ENCODE measurements at places on chromosomes 6 and 20.

DNA sequence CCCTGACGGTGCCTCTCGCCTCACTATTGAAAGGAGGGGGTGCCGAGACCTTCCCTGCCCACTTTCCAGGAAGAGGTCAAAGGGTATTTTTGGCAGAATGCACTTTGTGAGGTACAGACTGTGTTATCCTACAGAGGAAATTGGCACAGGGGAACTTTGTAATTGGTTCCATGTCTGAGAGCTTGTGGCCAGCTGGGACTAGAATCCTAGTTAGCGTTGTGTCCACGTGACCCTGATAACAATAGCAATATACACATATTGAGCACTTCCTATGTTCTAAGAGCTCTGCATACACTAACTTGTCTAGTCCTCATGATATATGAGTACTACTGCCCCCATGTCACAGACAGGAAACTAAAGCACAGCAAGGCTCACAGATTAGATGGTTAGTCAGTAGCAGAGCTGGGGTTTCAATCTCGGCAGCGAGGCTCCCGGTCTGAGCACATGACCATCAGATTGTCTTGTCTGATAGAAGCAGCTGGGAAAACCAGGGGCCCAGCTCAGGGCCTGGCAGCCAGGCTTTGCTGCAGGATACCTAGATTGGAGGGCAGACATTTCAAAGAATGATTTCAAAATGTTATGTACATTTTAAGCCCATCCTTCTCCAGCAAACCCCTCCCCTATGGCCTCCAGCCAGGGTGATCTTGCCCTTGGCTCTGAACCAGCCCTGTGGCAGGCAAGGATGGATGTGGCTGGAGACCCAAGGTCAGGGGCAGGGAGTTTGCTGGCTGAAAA, 1.4 kb downstream of the MAPK13 start:
- peak; percentile 85 for DNase-seq

GRCh38 chr6:4021854-4022695, 56.9 kb downstream of the FAM217A start:
- peak; percentile 7 for DNase-seq

- no peak for DNase-seq
Measured at GRCh38 chr6:56757588-56757984, 114.9 kb upstream of the DST start.

DNA sequence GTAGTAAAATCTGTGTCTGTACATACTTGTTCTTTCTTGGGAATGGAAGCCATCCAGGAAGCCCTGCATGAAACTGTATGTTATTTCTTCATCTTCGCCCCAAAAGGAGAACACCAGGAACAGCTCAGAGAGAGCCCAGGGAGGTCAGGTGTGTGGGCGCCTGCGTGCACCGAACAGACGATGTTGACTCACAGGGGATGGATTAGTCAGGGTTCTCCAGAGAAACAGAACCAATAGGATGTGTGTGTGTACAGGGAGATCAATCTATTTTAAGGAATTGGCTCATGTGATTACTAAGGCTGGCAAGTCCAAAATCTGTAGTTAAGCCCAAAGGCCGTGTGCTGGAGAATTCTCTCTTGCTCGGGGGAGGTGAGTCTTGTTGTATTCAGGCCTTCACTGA, 45.7 kb downstream of the RNASET2 start:
- no peak for DNase-seq

GRCh38 chr6:116439522-116440051, 21.6 kb upstream of the CALHM6 start:
- DNase-seq = no peak

DNA sequence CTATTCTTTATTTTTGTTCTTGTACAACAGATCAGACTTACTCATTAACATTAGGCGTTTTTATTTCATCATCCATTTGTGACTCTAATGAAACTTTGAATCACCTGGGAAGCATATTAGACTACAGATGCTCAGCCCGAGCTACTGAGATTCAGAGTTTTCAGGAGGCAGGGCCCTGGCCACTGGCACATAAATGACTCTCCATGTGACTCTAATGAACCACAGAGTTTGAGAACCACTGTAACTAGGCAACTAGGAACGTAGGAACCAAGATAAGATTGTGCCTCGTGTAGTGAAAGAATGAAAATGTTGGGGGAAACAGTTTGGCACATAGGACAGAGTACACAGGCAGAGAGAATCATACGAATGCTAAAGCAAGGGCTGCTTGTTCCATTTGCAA, 405.9 kb upstream of the BTBD3 start:
- DNase-seq = no peak

DNA sequence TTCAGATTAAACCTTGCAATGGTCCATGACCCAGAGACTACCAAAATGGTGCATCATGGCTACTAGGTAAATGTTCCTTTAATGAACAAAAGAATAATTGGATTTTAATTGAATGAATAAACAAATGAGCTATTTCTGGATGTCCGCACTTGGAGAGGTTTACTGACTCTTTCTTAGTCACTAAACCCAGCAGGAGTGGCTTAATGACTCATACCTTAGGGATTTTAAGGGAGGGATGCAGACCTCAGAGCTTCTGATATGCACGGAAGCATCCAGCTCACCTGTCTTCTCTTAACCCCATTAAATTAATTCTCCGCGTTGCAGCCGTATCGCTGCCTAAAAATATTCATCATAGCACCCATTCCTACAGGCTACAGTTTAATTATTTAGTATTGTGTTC, 970.0 kb upstream of the SLC35B3 start:
- no peak for DNase-seq

- no peak for DNase-seq
Measured at GRCh38 chr20:60268491-60268890, 310.3 kb downstream of the CDH26 start.

- no peak for DNase-seq
Measured at GRCh38 chr6:5151360-5151954, 66.3 kb downstream of the PPP1R3G start.

- no peak for DNase-seq
Measured at GRCh38 chr20:50456452-50457324, 53.5 kb upstream of the PTPN1 start.

DNA sequence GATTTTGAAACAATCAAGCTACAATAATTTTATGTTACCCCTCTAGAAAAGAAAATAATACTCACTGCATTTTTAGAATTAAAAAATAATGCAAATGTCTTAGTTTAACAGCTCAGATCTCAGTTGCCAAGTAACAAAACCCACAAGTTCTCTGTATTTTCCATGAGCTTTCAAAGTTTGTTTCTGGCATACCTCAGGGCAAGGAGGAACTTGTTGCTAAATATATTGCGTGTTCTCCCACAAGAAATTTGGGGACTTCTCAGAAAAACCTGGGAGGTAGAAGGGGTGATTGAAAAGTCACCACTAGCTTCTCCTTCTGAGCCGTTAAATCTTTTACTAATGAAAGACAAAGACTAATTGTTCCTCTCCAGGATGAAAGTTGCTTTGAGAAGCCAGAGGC, 236.8 kb upstream of the MARCKS start:
- no peak for DNase-seq

GRCh38 chr6:148521158-148521557, 178.5 kb downstream of the SASH1 start:
- DNase-seq = no peak

- no peak for DNase-seq
Measured at GRCh38 chr20:7758406-7758805, 181.9 kb downstream of the HAO1 start.
